PC-3 (cell line): ENCODE measurements at places on chromosomes 2 and 18. TPM values are rescaled to one million over a fixed set of nuclear protein-coding genes. Genes with fewer than 3 reads are reported as not detected.

Gene CFC1
- total RNA-seq = not detected in 2 replicates

Gene PLGLB2
- 0.87 TPM in 1 of 2 replicates, not detected in the other for total RNA-seq

Gene RTP5
- not detected in 2 replicates for total RNA-seq

Gene NT5C1B
- total RNA-seq = not detected in 2 replicates

Gene DCTN1
- total RNA-seq = 67.8 and 91.0 TPM in 2 replicates

Gene KATNAL2
- total RNA-seq = 2.0 and 6.6 TPM in 2 replicates

DNA sequence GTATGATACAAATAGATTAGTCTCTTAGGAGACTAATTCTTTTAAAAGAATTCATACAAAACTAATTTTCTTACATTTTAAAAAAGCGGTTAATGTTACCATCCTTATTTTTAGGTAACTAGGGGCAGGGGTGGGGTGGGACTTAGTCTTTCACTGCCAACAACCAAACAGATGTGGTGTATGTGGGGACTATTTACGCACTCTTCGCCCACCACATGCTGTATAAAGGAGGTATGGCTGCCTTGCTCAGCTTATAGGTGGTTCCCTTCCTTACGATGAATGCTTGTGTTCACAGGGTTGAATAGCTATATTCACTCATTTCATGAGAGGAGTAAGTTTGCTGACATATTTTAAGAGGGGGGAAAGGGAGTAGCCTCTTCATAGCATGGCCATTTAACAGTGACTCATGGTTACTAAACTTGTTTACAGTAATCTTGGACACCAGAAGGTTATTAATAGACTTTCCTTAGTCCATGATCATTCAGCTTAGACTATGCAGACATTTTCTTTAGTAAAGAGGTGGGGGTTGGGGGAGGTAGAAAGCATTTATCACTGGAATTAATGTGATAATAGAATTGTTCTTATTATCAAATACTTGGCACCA lies 61.8 kb downstream of the CAB39 start:
- H3K27ac ChIP-seq = peak overlapping the region; percentile 97
- H3K4me1 ChIP-seq = peaks cover 59% of the 10 kb centered on the region
- peak overlapping the region; percentile 38; the same call in 1 of the 2 replicates for H3K4me3 ChIP-seq
- no peaks in the 10 kb centered on the region for H3K27me3 ChIP-seq
- peak; percentile 90 for DNase-seq

DNA sequence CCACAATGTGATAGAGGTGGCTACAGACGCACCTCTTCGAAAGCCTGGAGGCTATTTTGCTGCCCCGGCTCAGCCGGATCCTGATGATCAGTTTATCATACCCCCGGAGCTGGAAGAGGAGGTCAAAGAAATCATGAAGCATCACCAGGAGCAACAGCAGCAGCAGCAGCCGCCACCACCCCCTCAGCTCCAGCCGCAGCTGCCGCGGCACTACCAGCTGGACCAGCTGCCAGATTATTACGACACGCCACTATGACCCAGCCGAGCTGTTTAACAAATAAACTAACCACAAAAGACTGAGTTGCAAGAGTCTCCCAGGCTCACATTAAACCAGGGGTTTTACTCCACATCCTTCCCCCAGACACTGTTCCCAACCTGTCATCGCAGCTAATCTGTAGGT lies 263.8 kb downstream of the PHLPP1 start:
- DNase-seq = peak; percentile 90
- H3K27ac ChIP-seq = peak overlapping the region; percentile 73
- H3K4me3 ChIP-seq = no peak overlapping the region
- peaks cover 31% of the 10 kb centered on the region for H3K4me1 ChIP-seq

DNA sequence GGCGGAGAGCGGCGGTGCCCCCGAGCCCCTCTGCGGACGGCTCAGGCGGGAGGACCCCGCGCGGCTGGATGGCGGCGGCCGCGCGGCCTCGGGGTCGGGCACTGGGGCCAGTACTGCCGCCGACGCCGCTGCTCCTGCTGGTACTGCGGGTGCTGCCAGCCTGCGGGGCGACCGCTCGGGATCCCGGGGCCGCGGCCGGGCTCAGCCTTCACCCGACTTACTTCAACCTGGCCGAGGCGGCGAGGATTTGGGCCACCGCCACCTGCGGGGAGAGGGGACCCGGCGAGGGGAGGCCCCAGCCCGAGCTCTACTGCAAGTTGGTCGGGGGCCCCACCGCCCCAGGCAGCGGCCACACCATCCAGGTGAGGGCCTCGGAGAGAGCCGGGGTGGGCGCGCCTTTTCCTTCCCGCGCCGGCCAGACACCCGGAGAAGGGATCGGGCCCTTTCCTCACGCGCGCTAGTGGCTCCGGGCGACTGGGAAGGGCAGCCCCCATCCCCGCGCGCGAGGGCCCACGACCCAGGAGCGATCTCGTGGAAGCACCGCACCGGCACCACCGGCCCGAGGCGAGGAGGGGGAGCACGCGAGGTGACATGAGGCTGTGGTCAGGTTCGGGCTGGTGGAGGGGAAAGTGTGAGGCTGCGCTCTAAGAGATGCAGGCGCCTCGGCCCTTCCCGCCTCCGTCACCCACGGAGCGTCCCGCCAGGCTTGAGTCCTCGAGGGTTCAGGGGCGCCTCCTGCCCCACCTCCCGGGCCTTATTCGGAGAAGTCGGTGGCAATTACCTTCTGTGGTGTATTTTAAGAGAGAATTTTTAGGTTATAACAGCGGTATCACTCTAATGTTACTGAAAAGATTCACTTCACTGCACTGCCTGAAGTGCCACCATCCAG lies 607 bp downstream of the LAMA3 start:
- H3K27ac ChIP-seq = peak overlapping the region; percentile 79
- H3K36me3 ChIP-seq = no peaks in the 10 kb centered on the region
- peaks cover 56% of the 10 kb centered on the region for H3K4me1 ChIP-seq
- H3K27me3 ChIP-seq = no peaks in the 10 kb centered on the region

- H3K36me3 ChIP-seq = no peaks in the 10 kb centered on the region
- no peak overlapping the region for H3K27ac ChIP-seq
- no peak overlapping the region for H3K4me3 ChIP-seq
- H3K4me1 ChIP-seq = 0 out of 2 replicates have a peak, but pooled peaks cover 5% of the 10 kb centered on the region
These were observed 37.1 kb upstream of the FEZ2 start for GRCh38 chr2:36634981-36635597.

GRCh38 chr2:215622837-215623236 lies 187.0 kb upstream of the FN1 start:
- no peaks in the 10 kb centered on the region for H3K27me3 ChIP-seq
- H3K4me3 ChIP-seq = no peak overlapping the region
- H3K36me3 ChIP-seq = no peaks in the 10 kb centered on the region
- no peak overlapping the region for H3K27ac ChIP-seq
- peaks cover 12% of the 10 kb centered on the region for H3K4me1 ChIP-seq

DNA sequence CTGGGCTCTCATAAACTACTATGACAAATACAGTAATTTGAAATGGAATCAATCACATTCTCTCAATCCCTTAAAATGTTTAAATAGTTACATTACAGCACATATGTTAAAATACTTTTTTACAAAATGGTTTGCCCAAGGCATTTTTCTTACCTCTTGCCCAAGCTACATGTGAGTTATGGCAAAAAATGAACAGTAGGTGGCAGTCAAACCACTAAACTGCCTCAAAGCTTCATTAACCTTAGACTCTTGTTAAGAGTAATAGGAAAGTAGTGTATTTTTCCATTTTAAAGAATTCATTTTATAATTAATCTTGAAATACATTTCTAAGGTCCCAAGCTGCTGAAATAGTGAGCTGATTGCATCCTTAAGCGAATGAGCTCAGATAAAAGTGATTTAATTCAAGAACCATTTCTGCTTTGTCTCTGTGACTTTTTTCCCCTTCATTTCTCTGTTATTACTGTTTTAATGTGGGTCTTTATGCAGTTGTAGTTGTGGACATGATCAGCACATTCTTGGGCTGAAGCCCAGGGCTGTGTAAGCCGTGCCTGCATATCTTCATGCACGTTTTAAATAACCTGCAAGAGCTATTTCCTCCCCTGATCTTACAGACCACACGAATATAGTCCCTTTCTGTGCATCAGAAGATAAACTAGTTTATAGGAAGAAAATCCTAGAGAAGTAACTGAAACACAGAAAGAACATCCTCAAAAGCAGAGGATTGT lies 311.8 kb downstream of the LNPK start:
- H3K4me3 ChIP-seq = no peak overlapping the region
- H3K4me1 ChIP-seq = no peaks in the 10 kb centered on the region
- no peak overlapping the region for H3K27ac ChIP-seq
- H3K36me3 ChIP-seq = no peaks in the 10 kb centered on the region
- DNase-seq = peak; percentile 86

DNA sequence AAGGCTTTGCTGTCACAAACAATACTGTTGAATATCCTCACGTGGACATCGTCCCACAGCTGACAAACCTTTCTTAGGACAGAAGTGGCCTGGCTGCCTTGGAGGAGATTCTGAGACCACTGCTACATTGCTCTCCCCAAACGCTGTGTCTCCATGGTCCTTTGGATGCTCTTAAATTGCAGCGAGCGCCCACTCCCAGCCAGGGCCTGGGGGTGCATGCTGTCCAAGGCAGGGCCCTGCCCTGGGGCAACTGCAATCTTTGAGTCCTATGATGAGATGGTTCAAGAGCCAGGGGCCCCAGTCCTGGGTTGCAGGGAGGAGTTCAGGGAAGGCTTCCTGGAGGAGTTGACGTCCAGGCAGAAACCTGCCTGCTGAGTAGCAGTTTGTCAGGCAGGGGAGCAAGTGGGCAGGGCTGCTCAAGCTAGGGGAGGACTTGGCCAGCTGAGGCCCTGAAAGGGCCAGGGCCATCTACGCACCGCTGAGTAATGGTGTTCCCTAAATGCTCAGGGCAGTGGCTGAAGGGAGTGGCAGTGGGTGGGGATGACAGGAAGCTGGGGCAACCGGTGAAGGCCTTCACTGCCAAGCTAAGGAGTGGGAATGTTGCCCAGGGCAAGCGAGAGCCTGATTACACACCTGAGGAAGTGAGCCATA lies 10.8 kb upstream of the SDC1 start:
- peak overlapping the region; percentile 84 for H3K27ac ChIP-seq
- DNase-seq = peak; percentile 99
- no peaks in the 10 kb centered on the region for H3K36me3 ChIP-seq

GRCh38 chr2:223918671-223919134 lies 26.4 kb downstream of the WDFY1 start:
- no peak for DNase-seq
- H3K27ac ChIP-seq = no peak overlapping the region
- H3K4me1 ChIP-seq = no peaks in the 10 kb centered on the region
- H3K36me3 ChIP-seq = peaks cover 19% of the 10 kb centered on the region
- no peaks in the 10 kb centered on the region for H3K27me3 ChIP-seq

- H3K4me1 ChIP-seq = no peaks in the 10 kb centered on the region
- H3K27me3 ChIP-seq = peaks cover 27% of the 10 kb centered on the region; the same call in 1 of the 2 replicates
- no peak overlapping the region for H3K4me3 ChIP-seq
- H3K36me3 ChIP-seq = no peaks in the 10 kb centered on the region
- no peak for DNase-seq
- no peak overlapping the region for H3K27ac ChIP-seq
These were observed 147.4 kb upstream of the GPC1 start for GRCh38 chr2:240288087-240288521.

GRCh38 chr2:239829326-239829725 lies 195.8 kb downstream of the NDUFA10 start:
- no peaks in the 10 kb centered on the region for H3K4me1 ChIP-seq
- DNase-seq = no peak
- 0 out of 2 replicates have a peak, but pooled peaks cover 8% of the 10 kb centered on the region for H3K27me3 ChIP-seq
- no peak overlapping the region for H3K4me3 ChIP-seq

- no peak overlapping the region for H3K4me3 ChIP-seq
- H3K4me1 ChIP-seq = no peaks in the 10 kb centered on the region
- no peak overlapping the region for H3K27ac ChIP-seq
These were observed 131.3 kb downstream of the PIK3C3 start for GRCh38 chr18:42086288-42086687.

- no peak overlapping the region for H3K4me3 ChIP-seq
- DNase-seq = no peak
- no peaks in the 10 kb centered on the region for H3K36me3 ChIP-seq
- no peaks in the 10 kb centered on the region; the same call in none of the 2 replicates for H3K27me3 ChIP-seq
These were observed 164.4 kb upstream of the SKOR2 start for GRCh38 chr18:47415881-47416280.

GRCh38 chr18:75208155-75208835 lies 644 bp downstream of the PTGR3 start:
- peak; percentile 37 for DNase-seq
- no peaks in the 10 kb centered on the region for H3K36me3 ChIP-seq
- no peaks in the 10 kb centered on the region for H3K27me3 ChIP-seq
- peaks cover 28% of the 10 kb centered on the region for H3K4me1 ChIP-seq

DNA sequence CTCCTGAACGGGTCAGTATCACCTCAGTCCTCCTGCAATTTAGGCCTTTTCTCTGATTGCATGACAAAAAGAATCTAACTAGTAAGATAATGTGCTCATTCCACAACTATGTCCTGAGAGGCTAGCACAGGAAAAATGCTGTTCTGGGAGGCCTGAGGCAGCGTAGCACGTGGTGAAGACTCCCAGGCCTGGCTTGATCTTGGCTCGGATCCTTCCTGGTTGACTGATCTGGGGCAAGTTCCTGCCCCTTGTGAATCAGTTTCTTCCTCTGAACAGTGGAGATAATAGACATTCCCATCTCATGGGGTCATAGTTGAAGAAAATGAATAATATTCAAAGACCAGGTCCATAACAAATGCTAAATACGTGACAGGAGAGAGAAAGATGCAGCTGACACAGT lies 12.3 kb downstream of the FBLN7 start:
- no peak for DNase-seq
- no peak overlapping the region for H3K4me3 ChIP-seq
- no peaks in the 10 kb centered on the region for H3K36me3 ChIP-seq
- H3K27me3 ChIP-seq = no peaks in the 10 kb centered on the region

DNA sequence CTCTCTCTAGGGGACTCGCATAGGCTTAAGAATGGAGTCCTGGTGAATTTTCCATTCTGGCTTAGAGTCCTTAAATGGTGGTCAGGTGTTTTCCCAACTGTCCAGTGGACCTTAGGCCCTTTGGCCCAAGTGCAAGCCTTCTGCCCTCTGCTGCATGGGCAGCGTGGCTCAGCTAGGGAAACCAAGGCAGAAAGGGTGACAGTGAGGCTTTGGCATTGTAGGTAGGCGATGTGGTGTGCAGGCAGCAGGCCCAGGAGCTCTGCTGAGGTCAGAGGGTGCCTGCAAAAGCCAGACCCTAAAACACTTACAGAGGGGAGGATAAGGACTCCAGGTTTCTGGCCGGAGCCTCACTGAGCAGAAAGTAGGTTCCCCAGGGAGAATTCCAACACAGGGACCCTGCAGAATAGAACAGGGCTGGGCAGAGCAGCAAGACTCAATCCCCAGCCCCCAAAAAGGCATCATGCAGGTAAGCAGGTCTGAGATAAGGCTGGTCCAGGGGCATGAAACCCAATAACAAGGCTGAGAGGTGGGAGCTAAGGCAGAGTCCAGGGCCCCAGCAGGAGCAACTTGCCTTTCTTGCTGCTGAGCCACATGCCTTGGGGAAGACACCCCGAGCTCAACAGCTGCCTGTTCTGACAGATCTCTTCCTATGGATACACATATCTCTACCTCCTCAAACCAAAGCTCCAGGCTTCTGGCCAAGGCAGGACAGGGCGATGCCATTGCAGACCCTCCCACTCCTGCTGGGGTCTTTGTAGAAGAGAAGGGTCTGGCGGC lies 199.7 kb downstream of the TNS1 start:
- no peaks in the 10 kb centered on the region for H3K27me3 ChIP-seq
- H3K4me3 ChIP-seq = no peak overlapping the region
- no peaks in the 10 kb centered on the region for H3K4me1 ChIP-seq
- H3K36me3 ChIP-seq = no peaks in the 10 kb centered on the region
- H3K27ac ChIP-seq = no peak overlapping the region
- DNase-seq = no peak
